ENCODE measurements at places on chromosomes 1 and 21.

- peak; percentile 38 for DNase-seq
Observed at GRCh38 chr21:34852448-34852847, 183.7 kb downstream of the CLIC6 start.

DNA sequence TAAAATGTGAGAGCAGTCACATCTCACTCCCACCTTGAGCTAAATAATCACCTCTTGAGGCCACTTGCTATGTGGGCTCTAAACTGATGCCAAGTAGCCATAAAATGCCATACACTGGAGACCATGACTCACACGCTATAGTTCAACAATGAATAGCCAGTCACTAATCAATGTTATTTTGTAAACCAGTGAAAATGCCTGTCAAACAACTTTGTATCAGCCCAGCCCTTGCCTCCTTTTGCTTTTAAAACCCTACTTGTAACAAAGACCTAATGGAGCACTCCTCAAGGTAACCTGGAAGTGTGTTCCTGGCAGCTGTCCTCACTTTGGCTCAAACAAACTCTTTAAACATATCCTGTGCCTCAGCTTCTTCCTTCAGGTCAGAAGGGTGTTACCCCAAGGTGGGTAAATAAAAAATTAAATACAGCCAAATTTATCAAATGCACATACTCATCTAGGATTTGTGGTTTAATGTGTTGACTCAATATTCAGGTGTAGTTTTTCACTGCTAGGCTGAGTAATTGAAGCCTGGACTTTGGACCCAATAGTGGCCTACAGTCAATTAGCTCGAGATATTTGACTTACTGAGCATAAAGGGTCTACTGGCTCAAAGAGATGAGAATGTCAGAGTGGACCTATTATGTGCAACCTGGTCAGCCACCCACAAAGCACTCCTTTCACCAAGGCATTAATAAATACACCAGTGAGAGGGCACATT lies 154.3 kb downstream of the COQ8A start:
- DNase-seq = peak; percentile 2

GRCh38 chr1:41423511-41424191 lies 60.8 kb downstream of the EDN2 start:
- DNase-seq = no peak

DNA sequence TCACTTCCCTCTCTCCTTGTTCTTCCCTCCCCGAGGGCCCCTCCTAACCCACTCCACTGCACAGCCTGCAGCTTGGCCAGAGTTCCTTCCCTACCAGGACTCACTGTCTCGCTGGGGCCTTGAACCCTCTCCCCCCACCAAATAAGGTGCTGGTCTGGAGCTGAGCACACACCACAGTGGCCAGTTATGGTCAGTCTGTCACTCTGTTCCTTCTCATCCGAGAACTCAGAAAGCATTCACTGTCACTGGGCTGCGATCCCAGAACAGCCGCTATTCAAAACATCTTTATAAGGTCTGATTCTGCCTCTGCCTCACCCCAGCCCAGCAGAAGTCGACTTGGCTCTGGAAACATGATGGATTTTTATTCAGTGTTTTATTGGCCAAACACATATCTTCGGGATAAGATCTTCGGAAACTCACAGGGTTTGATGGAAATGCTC lies 19.8 kb upstream of the LBR start:
- DNase-seq = no peak

GRCh38 chr1:9844756-9845155 lies 21.0 kb upstream of the CLSTN1 start:
- no peak for DNase-seq

DNA sequence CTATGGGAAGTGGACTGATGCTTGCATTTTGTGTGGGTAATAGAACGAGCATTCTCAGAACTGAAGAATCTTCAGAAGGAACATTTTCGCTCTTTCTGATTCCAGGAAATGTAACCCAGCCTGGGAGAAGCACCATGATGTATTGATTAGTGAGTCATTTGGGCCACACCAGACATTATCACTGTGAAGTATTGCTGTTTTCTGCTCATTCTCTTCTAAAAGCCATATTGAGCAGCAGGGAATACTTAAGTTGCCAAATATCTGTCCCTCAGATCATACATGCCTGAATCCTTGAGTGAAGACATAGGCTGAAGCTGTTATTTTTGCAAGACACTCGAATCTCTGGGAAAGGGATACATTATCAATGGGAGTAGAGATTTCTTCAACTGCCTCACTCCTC lies 213.1 kb downstream of the PCP4 start:
- no peak for DNase-seq

- peak; percentile 98 for DNase-seq
Observed at GRCh38 chr1:156123356-156124196, 9.1 kb downstream of the LMNA start.

- peak; percentile 74 for DNase-seq
Observed at GRCh38 chr1:32761253-32761877, 55.8 kb downstream of the YARS1 start.

DNA sequence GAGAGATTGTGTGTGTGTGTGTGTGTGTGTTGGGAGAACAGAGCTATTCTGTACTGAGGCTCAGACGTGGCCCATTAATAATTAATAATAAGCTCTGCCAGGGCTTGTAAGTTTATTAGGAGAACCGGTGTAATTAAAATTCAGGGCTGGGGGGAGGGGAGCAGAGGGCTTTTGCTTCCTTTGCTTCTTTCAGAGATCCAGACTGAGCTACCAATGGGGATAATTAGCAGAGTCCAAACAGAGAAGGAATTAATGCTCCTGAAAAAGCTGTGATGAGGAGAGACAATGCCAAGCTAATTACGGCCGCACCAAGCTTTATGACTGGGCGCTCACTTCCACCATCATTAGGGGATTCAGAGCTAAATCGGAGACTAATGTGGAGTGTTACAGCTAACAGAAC lies 4.5 kb downstream of the SYT6 start:
- no peak for DNase-seq

Data from EL (cell line).